Stimulated activated CD4-positive, alpha-beta T cell treated with anti-CD3 and anti-CD28 coated beads, Interleukin-1b, Interleukin-23, amount 100 ng/mL, for 24 hours (primary cell): ENCODE measurements at places on chromosomes 11 and 22.

- DNase-seq, result no peak
Measured at GRCh38 chr11:134719397-134719796, 307.4 kb upstream of the B3GAT1 start.

- no peak for DNase-seq
Measured at GRCh38 chr11:69860244-69860643, 41.0 kb upstream of the FGF3 start.

DNA sequence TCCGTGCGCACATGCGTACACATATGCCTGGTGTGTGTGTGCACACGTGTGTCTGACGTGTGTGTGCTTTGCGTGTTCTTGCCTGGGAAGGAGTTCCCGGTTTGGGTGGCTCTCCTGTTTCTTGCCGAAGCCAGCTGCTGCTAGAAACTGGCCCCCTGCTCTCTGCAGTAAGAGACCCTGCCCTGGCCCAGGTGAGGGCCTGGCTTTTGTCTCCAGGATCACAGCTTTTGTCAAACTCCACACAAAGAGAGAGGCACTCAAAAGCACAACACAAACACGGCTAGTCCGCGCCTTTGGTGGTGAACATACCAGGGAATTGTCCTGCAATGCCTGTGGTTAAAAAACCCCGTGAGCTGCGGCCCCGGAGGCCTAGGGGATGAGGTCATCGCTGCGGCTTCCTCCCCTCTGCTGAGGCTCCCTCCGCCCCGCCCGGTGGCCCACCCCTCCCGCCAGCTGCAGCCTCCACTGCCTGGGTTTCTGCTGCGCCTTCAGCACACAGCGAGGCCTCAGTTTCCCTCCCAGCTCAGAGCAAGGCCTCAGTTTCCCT is 88.9 kb downstream of the KCNQ1 start:
- no peak for DNase-seq

DNA sequence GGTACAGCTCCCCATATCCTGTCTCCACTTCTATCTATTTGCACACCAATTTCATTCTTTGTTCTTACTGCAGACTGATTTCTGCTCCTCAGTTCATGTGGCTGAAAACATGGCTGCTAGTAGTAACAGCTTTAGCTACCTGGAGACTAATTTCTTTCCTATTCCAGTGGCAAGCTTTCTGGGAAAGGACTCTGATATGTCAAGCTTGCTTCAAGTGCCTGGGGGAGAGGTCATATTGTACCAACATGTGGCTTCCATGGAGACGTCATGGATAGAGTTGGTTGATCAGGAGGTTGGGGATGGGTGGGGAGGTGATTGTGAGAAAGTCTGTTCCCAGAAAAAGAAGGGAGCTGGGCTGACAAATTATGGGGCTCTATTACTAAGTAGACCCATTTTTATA is 44.9 kb downstream of the ADM start:
- no peak for DNase-seq

DNA sequence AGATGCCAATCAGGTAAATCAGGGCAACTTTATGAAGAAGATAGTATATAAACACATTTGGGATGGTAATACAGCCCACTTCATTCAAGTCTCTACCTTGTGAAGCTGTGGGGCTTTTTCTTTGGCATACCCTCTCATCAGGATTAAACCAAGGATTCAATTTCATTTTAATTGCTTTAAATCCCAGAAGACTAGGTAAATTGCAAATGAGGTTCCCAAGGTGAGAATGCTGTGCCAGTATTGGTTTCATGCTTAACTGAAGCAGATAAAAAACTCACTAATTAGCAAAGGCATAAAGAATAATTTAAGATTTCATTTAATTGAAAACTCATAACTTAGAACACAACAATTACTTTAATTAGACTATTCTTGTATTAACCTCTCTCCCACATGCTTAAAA is 1218.1 kb downstream of the FAM181B start:
- DNase-seq, result no peak

- DNase-seq, result no peak
Measured at GRCh38 chr11:12139144-12139881, 28.9 kb downstream of the MICAL2 start.

DNA sequence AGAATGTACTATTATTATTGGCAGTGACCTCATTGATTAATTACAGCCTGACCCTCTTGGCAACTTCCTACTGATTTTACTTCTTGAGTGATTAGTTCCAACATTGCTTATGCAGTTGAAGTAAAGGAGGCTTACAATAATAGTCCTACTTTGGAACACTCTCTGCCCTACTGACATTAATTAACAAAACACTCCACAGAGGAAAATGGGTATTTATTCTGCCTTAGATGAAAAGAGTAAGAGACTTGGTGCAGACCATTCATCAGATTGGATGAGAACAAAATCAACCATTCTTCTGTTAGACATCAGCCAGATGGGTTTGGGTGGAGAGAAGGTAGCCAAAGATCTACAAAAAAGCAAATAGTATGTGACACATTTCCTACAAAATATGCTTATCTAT is 363.8 kb downstream of the FAT3 start:
- no peak for DNase-seq

DNA sequence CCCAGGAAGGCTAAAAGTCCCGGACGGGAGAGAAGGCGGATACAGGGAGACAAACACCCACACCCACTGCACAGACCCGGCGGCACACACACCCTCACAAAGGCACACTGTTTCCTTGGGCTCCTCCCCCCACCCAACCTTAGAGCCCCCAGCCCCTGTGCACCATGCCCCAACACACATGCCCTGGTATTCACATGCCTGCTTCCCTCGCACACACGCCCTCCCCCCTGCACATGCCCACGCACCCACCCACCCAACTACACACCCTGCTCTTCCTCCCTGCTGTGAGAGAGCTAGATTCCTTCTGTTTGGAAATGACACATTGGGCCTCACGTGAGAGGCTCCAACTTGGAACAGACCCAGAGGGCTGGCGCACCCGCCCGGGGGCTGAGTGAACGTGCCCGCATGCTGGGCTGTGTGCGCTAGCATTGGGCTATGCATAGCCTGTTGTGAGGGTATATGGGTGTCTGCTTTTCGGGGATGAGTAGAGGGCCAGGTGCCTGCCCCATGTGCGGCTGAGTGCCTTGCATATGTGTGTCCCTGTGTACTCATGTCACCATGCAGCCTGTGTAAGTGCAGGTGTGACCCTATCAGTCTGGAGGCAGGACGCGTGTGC is 518 bp upstream of the CHRM1 start:
- DNase-seq, result no peak

- DNase-seq, result no peak
Measured at GRCh38 chr22:29113319-29113718, 40.5 kb downstream of the KREMEN1 start.
